Psoas muscle (tissue), 8 donors: ENCODE measurements at places on chromosomes 11 and 22. TPM values are rescaled to one million over a fixed set of nuclear protein-coding genes. Genes with fewer than 3 reads are reported as not detected.

The HOATZ gene
- not detected for polyA plus RNA-seq

The GUCY1A2 gene
- polyA plus RNA-seq, result 0.57 TPM

The APOL4 gene
- 1.6 TPM for polyA plus RNA-seq

The PDGFD gene
- polyA plus RNA-seq, result 1.8 TPM

The KRTAP5-9 gene
- polyA plus RNA-seq, result 0.09 TPM

The DDX17 gene
- 49.5 TPM for polyA plus RNA-seq

The C22orf31 gene
- not detected for polyA plus RNA-seq

The SLCO2B1 gene
- polyA plus RNA-seq, result 1.7 TPM

The MMP7 gene
- not detected for polyA plus RNA-seq

The ELFN2 gene
- polyA plus RNA-seq, result 0.01 TPM

The ZNRF3 gene
- 4.8 TPM for polyA plus RNA-seq

The PRR33 gene
- 0.61 TPM for polyA plus RNA-seq

The FOLR3 gene
- polyA plus RNA-seq, result not detected

The GAL gene
- polyA plus RNA-seq, result not detected

The APOBEC3B gene
- polyA plus RNA-seq, result 0.18 TPM

The PAMR1 gene
- polyA plus RNA-seq, result 0.91 TPM

The OR10D3 gene
- not detected for polyA plus RNA-seq

The SCGB2A2 gene
- polyA plus RNA-seq, result not detected

The FGF3 gene
- polyA plus RNA-seq, result not detected

The PATE4 gene
- polyA plus RNA-seq, result not detected

The MRTFA gene
- polyA plus RNA-seq, result 14.2 TPM

The IGLL1 gene
- polyA plus RNA-seq, result not detected

The RAG2 gene
- 0.43 TPM for polyA plus RNA-seq

The RBFOX2 gene
- 7.7 TPM for polyA plus RNA-seq

The TOMT gene
- not detected for polyA plus RNA-seq

The MB gene
- polyA plus RNA-seq, result 10,019 TPM

The BDNF gene
- polyA plus RNA-seq, result 0.83 TPM
